Fibroblast of villous mesenchyme (primary cell): ENCODE measurements at places on chromosomes 11 and 22.
A peak's percentile ranks its signal among the peaks of the same experiment; 100 is the strongest.

- peak; percentile 67 for DNase-seq
These were observed 279.9 kb upstream of the B3GAT1 start for GRCh38 chr11:134691985-134692384.

DNA sequence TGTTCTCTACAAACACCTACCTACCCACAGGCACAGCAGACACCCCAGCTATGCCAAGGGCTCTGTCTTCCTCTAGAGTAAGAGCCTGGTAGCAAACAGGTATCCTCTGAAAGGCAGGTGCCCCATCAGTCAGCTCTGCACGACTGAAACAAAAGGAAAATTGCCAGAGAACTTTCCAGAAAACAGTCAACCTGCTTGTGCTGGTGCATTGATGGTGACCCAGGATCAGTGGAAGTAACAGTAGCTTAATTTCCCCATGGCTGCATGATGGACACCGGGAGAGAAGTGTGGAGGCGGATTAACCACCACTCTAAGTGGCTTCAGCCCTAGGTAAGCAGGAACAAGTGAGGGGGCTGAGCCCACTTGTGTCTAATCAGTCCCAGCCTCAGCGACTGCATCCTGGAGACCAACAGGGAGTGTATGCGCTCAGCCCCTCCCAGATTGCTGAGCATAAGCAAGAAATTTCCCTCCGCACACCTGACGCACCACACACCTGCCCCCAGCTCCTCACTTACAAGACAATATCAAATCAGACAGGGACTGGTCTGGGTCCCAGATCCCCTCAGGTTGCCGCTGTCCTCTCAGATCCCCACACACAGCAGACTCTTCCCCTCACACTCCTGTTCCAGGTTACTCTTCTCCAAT is 70.7 kb upstream of the IGLL5 start:
- DNase-seq = no peak

GRCh38 chr11:106218106-106218505 is 140.6 kb downstream of the AASDHPPT start:
- no peak for DNase-seq

GRCh38 chr11:35242412-35243242 is 103.7 kb downstream of the CD44 start:
- DNase-seq = no peak

DNA sequence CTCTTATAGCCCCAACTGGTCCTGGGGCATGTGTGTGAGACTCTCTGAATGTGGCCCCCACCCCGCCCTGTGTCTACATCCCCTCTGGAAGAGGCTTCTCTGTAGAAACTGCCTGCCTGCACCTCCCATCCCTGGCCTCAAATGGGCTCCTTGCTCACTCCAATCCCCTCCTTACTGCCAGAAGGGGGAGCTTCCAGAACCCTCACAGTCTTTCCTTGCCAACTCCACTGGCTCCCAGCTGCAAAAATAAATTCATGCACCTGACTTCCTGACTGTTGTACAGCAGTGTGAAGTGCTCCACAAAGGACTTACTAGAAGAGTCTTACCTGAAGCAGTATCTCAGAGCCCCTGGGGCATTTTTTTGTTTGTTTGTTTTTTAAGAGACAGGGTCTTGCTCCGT is 15.2 kb upstream of the SERPIND1 start:
- DNase-seq = no peak

DNA sequence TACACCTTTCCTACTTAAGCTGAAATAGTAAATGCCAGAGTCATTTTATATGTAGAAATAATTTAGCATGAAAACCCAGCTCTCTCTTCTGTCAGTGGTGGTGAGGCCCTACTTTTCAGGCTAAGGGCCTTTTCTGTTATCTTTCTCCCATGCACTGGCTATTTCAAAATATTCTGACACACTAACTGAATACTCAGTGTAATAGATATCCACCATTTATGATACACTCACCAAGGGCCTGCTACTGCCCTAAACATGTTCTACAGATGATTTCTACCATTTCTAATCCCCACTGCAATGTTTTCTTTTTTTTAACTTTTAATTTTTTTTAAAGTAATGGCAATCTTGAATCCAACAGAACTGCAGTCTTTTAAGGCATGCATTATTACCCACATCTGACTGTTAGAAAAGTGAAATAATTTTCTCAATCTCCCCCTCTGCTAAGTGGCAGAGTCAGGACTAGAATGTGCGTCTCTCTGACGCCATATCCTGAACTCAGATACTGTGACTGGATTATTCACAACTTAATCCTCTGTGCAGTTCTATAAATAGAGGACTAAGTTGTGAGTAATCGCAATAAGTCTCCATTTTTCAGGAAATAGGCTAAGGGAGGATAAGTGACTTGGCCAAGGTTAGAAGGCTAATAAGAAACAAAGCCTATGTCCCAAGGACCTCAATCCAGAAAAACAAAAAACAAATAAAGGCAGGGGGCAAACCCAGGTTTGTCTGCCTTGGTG is 44.0 kb downstream of the GRAMD1B start:
- peak; percentile 87 for DNase-seq

- DNase-seq = no peak
These were observed 303.5 kb upstream of the PDGFD start for GRCh38 chr11:104467404-104467803.

DNA sequence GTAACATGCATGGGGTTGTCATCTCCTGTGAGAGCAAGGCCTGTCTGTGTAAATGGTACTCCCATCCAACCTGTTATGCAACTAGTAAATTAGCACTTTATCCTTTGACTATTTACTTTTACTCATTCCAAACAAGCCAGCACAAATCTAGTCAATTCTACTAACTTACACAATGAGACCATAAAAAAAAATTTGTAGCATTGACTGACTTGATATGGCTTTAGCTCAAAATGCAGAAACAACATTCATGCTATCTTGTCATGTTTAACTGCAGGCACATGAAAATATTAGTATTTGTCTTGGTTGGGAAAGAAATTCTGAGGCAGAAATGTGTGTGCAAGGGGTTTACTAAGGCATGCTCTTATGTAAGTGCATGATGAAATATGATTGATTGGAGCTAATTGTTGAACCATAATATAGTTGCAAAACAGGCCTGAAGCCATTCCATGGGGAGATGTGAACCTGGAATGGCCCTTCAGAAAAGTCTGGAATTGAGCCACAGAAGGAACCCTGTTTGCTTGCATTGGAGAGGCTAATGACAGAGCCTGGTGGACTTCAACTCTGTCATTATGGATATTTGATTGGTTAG is 2.5 kb downstream of the SLC22A25 start:
- DNase-seq = no peak

- no peak for DNase-seq
These were observed 17.1 kb upstream of the ADORA2A start for GRCh38 chr22:24410110-24410856.
